Neural progenitor cell (in vitro differentiated cells): ENCODE measurements at places on chromosomes 2 and 18.
A peak's percentile ranks its signal among the peaks of the same experiment; 100 is the strongest.

GRCh38 chr2:71613953-71614925, 160.9 kb downstream of the DYSF start:
- H3K27me3 ChIP-seq: no peaks in the 10 kb centered on the region
- H3K27ac ChIP-seq: no peak overlapping the region
- H3K4me1 ChIP-seq: no peaks in the 10 kb centered on the region
- no peak overlapping the region for H3K4me3 ChIP-seq
- no peaks in the 10 kb centered on the region for H3K36me3 ChIP-seq
- no peak for DNase-seq

GRCh38 chr2:151182396-151182795, 79.3 kb downstream of the RBM43 start:
- H3K4me1 ChIP-seq: peaks cover 10% of the 10 kb centered on the region
- no peaks in the 10 kb centered on the region for H3K27me3 ChIP-seq
- H3K36me3 ChIP-seq: no peaks in the 10 kb centered on the region
- no peak overlapping the region for H3K27ac ChIP-seq
- H3K4me3 ChIP-seq: no peak overlapping the region

DNA sequence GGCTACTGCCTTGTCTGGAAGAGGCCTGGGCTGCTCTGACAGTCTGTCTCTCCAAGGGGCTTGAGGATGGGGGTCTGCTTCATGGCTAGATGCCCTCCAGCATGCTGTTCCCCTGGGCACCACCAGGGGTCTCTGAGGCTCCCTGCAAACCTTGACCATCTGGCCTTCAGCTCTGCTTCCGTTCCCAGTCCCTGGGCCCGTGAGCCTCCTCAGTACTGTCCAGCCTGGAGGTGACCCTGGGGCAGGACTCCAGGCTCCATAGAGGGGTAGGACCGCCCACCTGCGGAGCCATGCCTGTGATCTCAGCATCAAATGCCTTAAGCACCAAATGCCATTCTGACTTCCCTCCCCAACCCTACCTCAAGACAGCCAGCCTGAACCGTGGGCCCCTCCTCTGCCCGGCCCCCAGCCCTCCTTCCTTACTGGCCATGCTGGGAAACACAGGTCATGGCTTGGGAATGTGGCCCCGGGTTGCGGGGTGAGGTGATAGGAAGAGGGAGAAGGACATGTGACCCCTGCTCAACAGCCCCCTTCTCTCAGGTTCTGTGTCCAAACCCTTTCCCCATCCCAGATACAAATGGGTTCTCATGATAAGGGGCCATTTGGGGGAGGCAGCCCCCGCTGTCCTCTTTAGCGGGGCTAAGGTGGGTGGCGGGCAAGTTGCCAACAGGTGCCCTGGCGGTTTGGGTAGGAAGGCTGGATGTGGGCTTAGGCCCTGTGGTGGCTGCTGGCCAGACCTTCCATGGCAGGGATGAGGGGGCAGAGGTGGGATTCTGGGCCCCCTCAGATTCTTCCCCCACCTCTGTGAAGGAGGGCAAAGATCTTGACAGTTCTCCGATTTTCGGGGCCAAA, 25.0 kb downstream of the SPEG start:
- no peaks in the 10 kb centered on the region for H3K27me3 ChIP-seq
- peak; percentile 82 for DNase-seq
- H3K36me3 ChIP-seq: no peaks in the 10 kb centered on the region
- H3K4me1 ChIP-seq: peaks cover 29% of the 10 kb centered on the region
- H3K27ac ChIP-seq: no peak overlapping the region

DNA sequence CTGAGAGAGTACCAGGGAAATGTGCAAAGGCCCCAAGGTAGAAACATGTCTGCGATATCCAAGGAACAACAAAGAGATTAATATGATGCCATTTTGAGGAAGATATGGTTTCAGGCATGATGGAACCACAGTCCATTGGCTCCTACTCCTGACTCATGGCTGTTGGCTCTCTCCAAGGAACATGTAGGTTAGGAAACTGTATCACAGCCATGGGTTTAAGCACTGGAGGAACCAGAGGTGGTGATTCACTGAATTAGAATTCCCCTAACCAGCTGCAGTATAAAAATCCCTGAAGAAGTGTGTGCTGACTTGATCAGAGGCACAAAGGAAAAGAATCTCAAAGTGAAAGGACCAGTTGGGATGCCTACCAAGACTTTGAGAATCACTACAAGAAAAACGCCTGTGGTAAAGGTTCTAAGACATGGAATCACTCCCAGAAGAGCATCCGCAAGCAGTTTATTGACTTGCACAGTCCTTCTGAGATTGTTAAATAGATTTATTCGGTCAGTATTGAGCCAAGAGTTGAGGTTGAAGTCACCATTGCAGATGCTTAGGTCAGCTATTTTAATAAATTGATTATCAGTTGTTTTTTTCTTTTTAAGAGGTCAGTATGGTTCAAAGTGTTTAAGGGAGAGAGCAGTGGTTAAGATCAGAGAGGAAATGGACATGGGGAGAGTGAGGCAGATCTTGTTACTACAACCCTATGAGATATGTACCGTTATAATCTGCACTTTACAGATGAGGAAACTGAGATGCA, 110.7 kb upstream of the OTX1 start:
- H3K27me3 ChIP-seq: no peaks in the 10 kb centered on the region
- no peaks in the 10 kb centered on the region for H3K4me1 ChIP-seq
- no peak for DNase-seq
- no peak overlapping the region for H3K4me3 ChIP-seq
- H3K27ac ChIP-seq: no peak overlapping the region

GRCh38 chr2:195687320-195688086, 30.5 kb downstream of the SLC39A10 start:
- peak; percentile 81 for DNase-seq
- peak overlapping the region; percentile 12 for H3K4me3 ChIP-seq
- H3K27ac ChIP-seq: peak overlapping the region; percentile 91

DNA sequence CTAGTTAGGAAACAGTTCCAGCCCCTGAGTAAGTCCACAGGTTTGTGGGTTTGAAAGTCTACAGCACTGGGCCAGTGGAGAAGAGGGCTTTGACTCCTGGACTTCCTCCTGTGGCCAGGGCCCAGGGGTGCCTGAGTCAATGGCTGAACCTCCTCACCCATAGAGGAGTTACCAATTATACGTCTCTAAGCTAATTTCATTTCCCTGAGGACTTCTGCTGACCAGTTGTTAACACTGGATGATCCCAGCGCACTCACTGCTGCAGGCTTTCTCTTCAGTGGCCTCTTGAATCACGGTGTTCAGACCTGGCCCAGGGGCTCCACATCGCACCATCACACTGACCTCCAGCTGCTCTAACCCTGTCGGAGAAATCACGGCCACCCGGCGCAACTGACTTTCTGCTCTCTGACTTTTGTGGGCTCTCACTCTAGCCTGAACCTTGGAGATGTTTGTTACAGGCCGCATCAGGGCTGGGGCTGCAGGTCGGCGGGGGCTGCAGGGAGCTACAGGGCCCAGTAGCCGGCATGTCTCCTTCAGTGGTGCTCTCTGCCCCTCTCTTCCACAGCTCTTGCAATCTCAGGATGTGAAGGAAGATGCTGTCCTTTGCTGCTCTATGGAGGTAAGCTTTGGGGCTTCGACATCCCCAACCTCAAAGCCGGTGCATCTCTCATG, 93.6 kb downstream of the SMAD7 start:
- H3K27ac ChIP-seq: no peak overlapping the region
- H3K27me3 ChIP-seq: no peaks in the 10 kb centered on the region
- DNase-seq: no peak
- H3K4me3 ChIP-seq: no peak overlapping the region

GRCh38 chr2:100870652-100871531, 51.0 kb downstream of the NPAS2 start:
- DNase-seq: peak; percentile 32
- H3K36me3 ChIP-seq: no peaks in the 10 kb centered on the region
- peaks cover 6% of the 10 kb centered on the region for H3K4me1 ChIP-seq
- no peaks in the 10 kb centered on the region for H3K27me3 ChIP-seq
- H3K27ac ChIP-seq: no peak overlapping the region

GRCh38 chr2:157302492-157303099, 23.0 kb downstream of the ERMN start:
- H3K36me3 ChIP-seq: no peaks in the 10 kb centered on the region
- no peak overlapping the region for H3K4me3 ChIP-seq
- DNase-seq: peak; percentile 82
- no peak overlapping the region for H3K27ac ChIP-seq
- peaks cover 22% of the 10 kb centered on the region for H3K4me1 ChIP-seq

- no peaks in the 10 kb centered on the region for H3K27me3 ChIP-seq
- H3K4me1 ChIP-seq: peaks cover 14% of the 10 kb centered on the region
- peak overlapping the region; percentile 42 for H3K27ac ChIP-seq
- H3K36me3 ChIP-seq: no peaks in the 10 kb centered on the region
- H3K4me3 ChIP-seq: no peak overlapping the region
Observed at GRCh38 chr2:12624905-12625598, 91.7 kb upstream of the TRIB2 start.

DNA sequence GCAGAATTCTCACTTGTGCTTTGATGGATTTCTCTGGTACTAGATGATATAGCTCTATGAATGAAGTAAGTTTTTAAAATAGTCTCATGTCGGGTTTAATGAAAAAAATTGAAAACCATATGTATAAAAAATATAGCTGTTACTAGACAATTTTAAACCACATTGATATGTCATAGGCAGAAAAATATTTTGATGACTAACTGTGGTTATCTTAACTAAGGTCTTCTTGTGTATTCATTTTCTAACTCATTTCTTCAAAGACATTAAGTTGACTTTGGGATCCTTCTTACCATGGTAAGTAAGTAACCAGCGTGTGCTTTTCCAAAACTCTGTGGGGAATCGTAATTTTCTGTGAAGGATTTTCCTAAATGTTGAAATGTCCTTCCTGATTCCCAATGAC, 160.9 kb upstream of the COL3A1 start:
- H3K4me3 ChIP-seq: no peak overlapping the region
- H3K36me3 ChIP-seq: no peaks in the 10 kb centered on the region
- H3K4me1 ChIP-seq: no peaks in the 10 kb centered on the region
- no peaks in the 10 kb centered on the region for H3K27me3 ChIP-seq
- no peak for DNase-seq

DNA sequence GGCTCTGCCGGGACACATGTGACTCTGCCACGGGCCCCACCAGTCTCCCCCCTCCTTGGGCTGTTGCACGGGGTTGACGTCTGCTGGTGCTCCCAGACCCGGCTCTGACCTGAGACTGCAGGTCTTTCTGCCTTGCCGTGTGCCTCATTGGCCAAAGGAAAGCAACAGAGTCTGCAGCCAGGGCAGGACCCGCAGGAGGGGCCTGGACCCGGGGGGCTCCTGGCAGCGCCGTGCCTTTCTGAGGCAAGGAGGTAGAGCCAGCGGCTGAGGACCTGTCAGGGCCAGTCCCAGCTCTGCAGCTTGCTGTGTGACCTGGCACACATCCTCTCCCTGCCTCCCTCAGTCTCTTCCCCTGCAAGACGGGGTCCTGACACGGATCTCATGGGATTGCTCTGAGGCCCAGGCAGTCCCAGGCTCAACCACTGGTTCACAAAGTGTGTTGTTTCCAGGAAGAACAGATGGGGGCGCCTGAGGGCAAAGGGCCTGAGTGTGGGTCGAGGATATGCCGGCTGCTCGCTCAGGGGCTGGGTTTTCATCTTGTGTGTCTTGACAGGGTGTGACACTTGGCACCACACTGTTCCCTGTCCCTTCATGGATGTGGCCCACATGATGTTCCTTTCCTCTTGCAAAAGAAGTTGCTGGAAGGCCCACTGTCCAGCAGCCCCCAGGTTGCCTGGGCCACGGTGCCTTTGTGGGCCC, 9.0 kb downstream of the CAPN10 start:
- no peaks in the 10 kb centered on the region for H3K27me3 ChIP-seq
- no peaks in the 10 kb centered on the region for H3K4me1 ChIP-seq
- no peak overlapping the region for H3K4me3 ChIP-seq
- H3K36me3 ChIP-seq: no peaks in the 10 kb centered on the region
- no peak overlapping the region for H3K27ac ChIP-seq

GRCh38 chr2:105298017-105298416, 31.5 kb downstream of the TGFBRAP1 start:
- no peaks in the 10 kb centered on the region for H3K27me3 ChIP-seq
- H3K4me3 ChIP-seq: no peak overlapping the region
- DNase-seq: no peak
- H3K36me3 ChIP-seq: peaks cover 4% of the 10 kb centered on the region
- no peak overlapping the region for H3K27ac ChIP-seq

GRCh38 chr2:240232264-240232915, 91.9 kb upstream of the OTOS start:
- peak overlapping the region; percentile 48 for H3K4me3 ChIP-seq
- H3K4me1 ChIP-seq: no peaks in the 10 kb centered on the region
- H3K27me3 ChIP-seq: no peaks in the 10 kb centered on the region
- H3K27ac ChIP-seq: no peak overlapping the region
- DNase-seq: no peak
